ENCODE measurements at places on chromosomes 6 and 20.

- no peak for DNase-seq
Measured at GRCh38 chr6:90409700-90410099, 113.1 kb upstream of the BACH2 start.

GRCh38 chr6:50030777-50031562 lies 9.2 kb upstream of the DEFB110 start:
- peak; percentile 3 for DNase-seq

- DNase-seq: no peak
Measured at GRCh38 chr6:131013495-131013894, 49.5 kb downstream of the EPB41L2 start.

- no peak for DNase-seq
Measured at GRCh38 chr6:33886673-33887144, 82.9 kb upstream of the MLN start.

All from eye (tissue), 1 donor.